Vagina (tissue), 2 donors: ENCODE measurements at places on chromosomes 2 and 18. TPM values are rescaled to one million over a fixed set of nuclear protein-coding genes. Genes with fewer than 3 reads are reported as not detected.

The GAL3ST2 gene
- total RNA-seq, result 0.98 TPM

- no peak for DNase-seq
These were observed 105.8 kb upstream of the PID1 start for GRCh38 chr2:229376866-229377265.

- DNase-seq, result no peak
These were observed 40.7 kb downstream of the PKP4 start for GRCh38 chr2:158497486-158497885.

- no peak for DNase-seq
These were observed 40.0 kb downstream of the FAM228A start for GRCh38 chr2:24214880-24215279.

GRCh38 chr2:134314202-134314601 lies 60.3 kb downstream of the MGAT5 start:
- DNase-seq, result no peak
